NCI-H2029 (cell line): ENCODE measurements at places on chromosomes 6 and 20.

GRCh38 chr6:139490482-139490881 lies 116.0 kb upstream of the CITED2 start:
- DNase-seq: no peak

DNA sequence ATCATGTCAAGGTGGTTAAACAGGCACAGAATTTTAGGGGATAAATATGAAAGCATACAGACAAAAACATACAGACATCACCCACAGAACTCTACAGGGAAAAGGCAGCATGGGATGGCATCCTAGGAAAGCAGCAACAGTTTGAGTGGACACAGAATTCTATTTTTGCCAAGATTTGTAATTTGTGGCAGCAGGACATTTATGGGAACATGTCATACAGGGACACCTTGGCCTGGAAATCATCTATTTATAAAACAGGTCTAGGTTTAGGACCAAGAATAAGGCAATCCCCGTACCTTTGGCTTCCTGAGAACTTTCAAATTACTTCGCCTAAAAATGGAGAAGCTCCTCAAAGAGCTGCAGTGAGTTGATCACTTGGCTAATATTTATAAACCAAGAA lies 17.5 kb downstream of the ARHGAP18 start:
- no peak for DNase-seq

- DNase-seq: no peak
Observed at GRCh38 chr6:134627707-134628106, 309.8 kb upstream of the SGK1 start.

GRCh38 chr6:104477569-104477968 lies 382.1 kb downstream of the HACE1 start:
- DNase-seq: no peak

GRCh38 chr20:3311623-3312022 lies 72.6 kb upstream of the SLC4A11 start:
- DNase-seq: no peak

DNA sequence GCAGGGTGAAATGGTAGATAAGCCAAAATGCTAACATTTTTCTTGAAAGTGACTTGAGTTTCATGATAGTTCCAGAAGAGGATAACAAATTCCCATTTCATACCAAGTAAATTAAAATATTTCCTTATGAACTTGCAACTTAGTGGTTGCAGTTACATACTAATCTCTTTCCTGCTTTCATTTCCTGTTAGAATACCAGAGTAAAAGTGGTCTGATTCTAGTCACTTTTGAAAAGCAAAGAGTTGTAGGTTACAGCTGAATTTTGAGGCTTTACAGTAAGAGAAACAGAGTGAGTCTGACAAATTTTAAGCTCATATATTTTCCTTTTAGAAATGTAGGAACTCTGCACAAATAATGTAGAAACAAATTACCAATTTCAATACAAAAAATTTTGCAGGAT lies 117.4 kb downstream of the ZFAND3 start:
- DNase-seq: no peak

DNA sequence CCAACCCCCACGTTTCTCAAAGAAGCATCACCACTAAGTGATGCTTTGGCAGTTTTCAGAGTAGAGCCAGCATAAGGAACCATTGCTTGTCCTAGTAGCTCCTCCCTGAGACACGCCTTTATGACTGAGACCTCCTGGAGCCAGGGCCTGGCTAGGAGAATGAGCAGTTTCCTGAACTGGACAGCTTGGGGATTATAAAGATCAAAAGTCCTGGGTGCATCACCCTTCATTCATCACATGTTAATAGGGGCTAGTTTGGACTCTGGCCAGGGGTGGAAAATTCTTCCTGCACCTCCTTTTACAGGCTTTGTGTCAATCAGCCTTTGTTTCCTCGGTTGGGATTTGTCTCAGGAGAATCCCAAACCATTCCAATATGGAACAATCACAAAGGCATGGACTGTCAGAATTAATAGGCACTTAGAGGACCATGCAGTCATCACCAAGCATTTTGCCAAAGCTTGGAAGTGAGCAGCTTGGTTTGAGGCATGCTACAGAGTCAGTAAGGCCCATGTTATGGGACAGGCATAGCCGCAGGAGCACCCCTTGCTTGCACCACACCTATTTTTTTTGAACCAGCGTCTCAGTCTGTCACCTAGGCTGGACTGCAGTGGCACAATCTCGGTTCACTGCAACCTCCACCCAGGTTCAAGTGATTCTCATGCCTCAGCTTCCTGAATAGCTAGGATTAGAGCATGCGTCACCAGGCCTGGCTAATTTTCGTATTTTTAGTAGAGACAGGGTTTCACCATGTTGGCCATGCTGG lies 64.9 kb upstream of the TGM3 start:
- no peak for DNase-seq

DNA sequence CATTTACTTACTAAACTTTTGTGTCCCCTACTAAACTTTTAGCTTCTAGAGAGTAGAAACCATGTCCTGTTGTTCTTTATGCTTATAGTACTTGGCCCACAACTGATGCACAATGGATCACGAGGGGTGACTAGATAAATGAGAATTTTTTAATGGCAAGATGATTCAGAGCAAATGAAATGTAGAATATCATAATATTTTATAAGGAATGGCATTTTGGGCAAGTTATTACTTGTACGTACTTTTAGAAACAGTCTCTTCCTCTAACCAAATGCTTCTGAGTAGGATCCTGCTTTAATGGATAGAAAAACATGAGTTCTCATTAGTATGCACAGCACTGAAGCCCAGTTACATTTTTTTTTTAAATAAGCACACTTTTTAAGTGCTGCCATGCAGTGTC lies 336.3 kb downstream of the NRN1 start:
- no peak for DNase-seq

DNA sequence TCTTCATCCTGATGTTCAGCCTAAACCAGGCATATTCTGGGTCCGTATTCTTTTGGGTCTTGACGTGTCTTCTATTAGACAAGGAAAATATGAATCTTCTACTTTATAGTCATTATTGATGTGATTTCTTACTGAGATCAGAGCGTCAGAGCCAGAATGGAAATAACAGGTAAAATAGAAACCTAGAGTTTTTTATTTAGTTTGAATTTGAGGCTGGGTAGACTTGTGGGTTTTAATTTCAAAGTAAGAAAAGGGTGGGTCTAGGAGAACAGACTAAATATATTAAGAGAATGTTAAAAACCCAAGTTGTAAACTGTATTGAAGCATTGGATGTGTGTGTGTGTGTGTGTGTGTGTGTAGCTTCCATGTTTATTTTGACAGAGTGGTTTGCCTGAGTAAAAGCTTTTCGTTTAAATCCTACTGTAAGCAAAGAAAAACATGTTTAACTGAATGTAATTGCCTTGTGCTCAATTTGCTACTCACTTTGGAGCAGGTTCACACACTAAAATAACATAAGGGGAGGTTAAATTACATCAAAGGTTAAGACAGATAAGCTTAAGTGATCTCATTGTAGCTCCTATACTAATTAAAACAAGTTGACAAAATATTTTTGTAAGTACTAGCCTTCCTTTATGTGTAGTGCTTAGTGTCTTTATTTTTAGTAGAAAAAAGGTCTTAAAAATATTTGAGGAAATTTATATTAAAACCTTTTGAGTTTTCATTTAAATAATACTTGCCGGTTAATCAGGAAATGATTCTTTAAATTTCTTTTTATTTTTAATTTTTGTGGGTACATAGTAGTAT lies 17.4 kb downstream of the HECA start:
- no peak for DNase-seq

DNA sequence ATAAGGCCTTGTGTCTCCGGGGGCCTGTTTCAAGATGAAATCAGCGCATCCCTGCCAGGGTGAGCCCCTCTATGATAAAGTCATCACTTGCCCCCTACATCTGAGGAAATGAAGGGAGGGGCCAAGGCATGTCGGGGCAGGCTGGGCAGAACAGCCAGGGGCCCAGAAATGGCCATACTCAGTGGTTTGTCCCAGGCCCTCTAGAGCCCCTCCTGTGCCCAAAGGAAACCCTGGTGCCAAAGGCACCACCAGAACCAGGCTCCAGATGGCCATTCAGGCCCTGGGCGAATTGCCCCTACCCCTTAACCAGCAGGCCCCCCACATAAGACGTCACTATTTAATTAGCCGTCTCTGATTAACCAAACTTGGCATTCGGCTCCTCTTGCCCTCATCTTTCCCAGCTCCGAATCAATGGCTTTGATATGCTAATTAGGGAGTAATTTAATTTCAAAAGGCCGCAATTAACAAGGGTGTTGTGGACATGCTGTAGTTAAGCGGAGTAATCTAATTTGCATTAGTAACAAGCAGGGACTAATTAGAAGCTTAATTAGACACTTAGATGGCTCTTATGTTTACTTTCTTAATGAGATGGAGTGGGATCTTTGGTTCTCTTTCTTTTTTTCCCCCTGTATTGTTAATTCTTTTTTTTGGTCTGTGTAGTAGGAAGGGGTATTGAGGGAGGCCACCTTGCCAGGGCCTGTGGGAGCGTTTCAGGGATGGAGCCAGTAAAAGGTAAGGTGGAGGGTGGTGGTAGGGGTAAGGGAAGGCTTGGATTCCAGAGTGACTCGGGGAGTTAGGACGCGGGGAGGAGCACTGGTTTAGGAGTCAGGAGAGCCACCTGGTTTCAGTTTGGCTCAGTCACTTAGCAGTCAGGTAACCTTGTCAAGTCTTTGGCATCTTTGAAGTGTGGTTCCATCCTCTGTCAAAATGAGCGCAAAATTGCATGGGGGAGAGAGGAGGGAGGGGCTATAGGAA lies 9.4 kb downstream of the FOXP4 start:
- DNase-seq: no peak

- DNase-seq: no peak
Observed at GRCh38 chr6:63673692-63674091, 38.1 kb downstream of the PHF3 start.

- no peak for DNase-seq
Observed at GRCh38 chr6:26445934-26446667, 5.8 kb downstream of the BTN3A3 start.

- peak; percentile 61 for DNase-seq
Observed at GRCh38 chr6:41367700-41368099, 32.3 kb downstream of the NCR2 start.

DNA sequence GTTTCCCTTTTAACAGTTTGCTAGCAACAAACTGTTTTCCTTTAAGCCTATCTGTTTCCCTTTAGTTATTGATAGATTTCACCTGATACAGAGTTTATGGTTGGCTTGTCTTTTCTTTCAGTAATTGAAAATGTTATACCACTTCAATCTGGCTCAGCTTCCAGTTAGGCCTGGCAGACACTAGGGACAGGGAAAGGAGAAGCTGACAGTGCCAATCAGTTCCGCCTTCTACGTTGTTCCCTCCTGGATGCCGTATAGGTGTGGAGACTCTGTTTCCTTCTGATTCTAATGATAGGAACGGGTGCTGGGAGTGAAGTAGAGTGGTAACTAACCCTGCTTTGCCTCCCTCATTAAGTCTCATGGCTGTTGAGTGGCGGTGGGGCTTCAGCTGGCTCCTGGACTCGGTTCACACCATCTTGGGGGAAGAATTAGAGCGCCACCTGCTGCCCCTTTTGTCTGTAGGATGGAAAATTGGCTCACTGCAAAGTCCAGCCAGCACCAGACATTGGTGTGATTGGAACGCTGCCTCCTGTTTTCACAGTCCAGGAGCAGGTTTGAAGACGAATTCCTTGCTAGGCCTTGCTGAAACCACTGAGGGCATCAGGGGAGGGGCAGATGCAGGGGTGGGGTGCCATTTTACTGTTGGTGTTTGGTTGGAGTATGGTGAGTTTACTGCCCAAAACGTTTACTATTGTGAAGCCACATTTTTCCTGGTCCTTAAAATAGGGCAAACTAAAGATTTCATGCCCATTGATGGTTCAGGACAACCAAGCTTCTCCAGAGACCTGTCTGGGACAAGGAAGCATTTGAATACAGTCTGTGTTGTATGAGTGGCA lies 1729.5 kb downstream of the GRIK2 start:
- peak; percentile 72 for DNase-seq

DNA sequence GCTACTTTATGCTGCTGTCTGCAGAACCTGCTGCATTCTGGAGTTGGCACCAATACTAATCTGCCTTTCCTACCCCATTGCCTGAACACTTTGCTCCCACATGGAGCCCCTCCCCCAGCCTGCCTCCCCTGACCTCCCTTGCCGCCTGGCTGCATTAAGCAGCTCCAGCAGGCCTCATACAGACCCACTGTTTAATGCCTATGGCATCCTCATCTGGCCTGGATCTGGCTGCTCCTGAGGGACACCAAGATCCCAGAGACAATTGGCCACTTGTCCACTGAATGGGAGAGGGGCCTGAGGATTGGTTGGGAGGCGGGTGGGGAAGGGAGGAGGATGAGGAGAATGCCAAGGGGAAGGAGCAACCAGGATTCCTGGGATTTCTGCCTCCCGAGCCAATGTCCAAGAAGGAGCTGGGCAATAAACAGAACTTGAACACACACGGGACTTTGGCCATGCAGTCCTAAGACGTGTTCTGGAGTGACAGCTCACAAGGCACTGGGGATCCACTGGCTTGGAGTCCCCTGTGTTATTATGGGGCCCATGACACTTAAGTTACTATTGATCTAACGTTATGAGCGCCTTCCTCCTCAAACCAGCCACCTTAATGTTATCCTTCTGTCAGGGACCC lies 10.4 kb upstream of the KCNK5 start:
- no peak for DNase-seq

GRCh38 chr6:151616091-151616513 lies 122.3 kb downstream of the CCDC170 start:
- no peak for DNase-seq

DNA sequence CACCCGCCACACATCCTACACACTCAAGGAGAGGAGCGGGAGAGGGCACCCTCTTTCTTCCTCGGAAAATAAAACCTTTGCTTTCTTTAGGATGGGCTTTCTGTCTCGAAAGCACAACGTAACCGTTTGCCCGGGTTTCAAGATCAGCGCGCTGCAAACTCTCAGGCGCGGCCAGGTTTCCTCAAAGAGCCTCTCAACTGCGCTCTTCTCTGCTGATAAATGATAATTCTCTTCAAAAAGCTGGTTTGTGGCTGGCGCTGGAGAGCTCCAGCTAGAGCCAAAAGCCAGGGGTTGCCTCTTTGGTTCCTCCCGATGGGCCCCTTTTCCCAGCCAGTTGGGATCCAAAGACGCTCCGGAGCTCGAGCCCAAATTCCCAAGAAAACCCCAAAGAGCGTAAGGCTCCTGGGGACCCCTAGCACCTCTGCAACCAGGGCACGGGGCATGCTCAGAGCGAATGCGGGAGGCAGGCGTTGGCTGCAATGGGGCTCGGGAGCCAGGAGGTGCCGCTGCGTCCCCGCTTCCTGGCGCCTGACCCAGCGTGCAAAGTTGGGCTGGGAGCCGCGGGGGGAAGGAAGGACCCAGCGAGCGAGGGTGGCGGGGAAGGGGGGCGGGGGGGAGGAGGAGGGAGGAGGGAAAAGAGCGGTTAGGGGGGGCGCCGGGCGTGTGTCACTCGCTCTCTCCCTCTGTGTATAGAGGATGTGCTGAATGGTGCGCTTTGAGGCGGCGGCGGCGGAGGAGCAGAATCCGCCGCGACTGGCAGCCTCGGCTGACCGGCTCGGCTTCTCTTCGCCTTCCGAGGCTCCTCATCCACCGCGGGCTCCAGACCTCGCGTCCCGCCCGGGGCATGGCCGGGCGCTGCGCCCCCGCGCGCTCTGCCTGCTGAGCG lies at the start of gene PLCB1:
TSS of gene PLCB1 (plus strand) at position 669 of the 886 bp plus-strand sequence. CDS start 386 bp downstream, outside the sequence.
- peak; percentile 76 for DNase-seq

GRCh38 chr6:166167258-166167731 lies 356 bp downstream of the TBXT start:
- DNase-seq: no peak
